Kidney epithelial cell (primary cell): ENCODE measurements at places on chromosomes 5 and 9. TPM values are rescaled to one million over a fixed set of nuclear protein-coding genes. Genes with fewer than 3 reads are reported as not detected.

GRCh38 chr9:136119883-136120393 is 1.3 kb upstream of the TMEM250 start:
- no peak for DNase-seq

GRCh38 chr9:127694890-127695720 is 11.7 kb upstream of the CFAP157 start:
- no peak for DNase-seq

DNA sequence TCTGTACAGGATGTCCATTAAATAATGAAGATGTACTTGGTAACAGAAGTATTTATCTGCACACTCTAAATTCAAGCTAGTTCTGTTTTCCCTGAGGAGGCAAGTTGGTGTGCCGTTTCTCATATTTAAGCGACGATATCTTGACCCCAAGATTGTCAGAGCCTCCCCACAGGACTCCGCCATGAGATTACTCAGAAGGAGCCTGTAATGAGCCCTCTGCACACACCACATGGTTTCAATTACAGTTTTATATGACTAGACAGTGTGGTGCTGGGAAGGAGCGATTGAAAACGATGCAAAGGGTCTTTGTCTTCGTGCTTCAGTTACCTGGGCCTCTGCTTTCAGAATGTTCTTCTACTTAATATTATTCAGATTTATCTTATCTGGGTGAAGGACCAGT is 840.4 kb upstream of the WWC1 start:
- no peak for DNase-seq

DNA sequence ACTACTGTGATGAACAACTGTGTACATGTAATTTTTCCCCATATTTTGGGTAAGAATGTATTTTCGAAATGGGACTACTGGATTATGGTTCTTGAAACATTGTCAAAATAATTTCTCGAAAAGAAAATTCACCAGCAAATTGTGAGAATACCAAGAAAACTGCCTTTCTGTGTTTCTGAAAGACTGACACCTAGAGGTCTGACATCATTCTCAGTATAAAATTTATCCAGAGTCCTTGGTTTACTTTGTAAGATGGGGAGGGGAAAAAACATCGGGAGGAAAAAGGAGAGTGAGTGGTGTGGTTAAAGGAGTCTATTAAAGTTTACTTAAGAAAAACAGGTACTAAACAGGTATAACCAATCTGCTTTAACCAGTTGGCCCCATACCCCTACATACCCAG is 149.2 kb downstream of the CEP120 start:
- DNase-seq: no peak

- DNase-seq: no peak
These were observed 106.6 kb downstream of the RGS3 start for GRCh38 chr9:113570106-113570505.

- DNase-seq: no peak
These were observed 21.0 kb upstream of the FOXE1 start for GRCh38 chr9:97831843-97832636.

DNA sequence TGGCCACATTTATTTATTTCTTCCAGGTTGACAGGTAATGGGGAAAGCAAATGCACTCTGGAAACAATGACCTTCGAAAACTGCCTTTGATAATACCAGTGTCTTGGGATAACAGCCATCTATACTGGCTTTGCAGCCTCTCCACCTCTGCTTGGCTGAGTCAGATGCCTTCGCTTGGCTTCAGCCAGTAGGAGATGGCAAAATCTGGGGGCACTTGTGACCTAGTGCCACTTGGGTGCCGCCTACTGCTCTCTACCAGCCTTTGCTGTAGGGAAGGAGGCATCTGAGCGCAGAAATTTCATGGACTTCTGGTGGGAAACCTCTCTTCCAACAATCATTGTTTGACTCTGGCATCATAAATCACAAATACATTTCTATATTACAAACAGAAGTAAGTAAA is 21.8 kb downstream of the FYB1 start:
- no peak for DNase-seq

NUTM2G gene
- not detected in 2 replicates for total RNA-seq

TAS2R1 gene
- total RNA-seq: not detected in 2 replicates

DOK3 gene
- 1.1 TPM in 2 replicates for total RNA-seq
